Stimulated activated CD8-positive, alpha-beta memory T cell treated with anti-CD3 and anti-CD28 coated beads, Interleukin-4, amount 100 ng/mL, for 1 hour (primary cell): ENCODE measurements at places on chromosomes 7 and 10.
A peak's percentile ranks its signal among the peaks of the same experiment; 100 is the strongest.

DNA sequence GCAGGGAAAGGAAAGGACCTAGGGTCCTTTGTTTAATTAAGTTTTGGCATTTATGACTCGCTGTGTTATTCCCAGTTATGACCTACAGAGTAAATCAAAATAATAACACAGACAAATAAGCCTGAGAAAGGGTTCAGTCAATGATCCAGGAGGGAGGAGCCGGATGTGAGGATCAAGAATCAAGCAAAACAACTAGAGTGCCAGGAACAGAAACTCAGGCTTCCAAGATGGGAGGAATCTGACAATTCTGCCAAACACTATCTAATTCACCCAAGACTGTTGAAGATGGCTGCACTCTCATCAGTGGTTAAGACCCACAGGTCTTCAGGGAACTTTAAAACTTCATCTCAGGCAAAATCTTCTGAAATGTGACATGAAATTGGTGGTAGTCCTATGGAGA is 50.3 kb upstream of the PIP4K2A start:
- no peak for DNase-seq

DNA sequence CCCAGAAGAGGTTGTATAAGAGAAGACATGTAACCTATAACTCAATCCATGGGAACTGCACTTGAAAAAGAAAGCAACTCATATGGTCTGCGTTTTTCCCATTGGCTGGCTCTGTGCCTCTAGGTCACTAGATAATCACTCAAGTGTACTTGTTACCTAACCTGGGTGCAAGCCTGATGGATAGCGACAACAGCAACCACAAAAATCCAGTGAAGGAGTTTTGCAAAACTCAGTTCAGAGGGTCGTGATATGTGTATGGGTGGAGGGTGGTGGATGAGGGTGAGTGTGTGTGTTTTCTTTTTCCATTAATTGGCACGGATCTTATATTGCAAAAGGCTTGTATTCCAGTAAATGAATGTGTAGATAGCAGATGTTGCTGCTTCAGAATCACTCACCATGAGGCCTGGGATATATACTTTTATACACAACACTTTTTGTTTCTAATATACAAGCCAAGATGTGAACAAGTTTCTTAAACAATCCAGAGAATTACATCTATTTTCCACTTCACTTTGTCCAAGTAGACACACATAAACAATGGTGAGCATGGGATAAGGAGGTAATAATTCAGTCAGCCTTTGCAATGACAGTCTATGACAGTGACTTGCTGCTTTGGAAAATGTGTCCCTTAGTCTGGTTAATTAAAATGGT is 286.9 kb upstream of the DKK1 start:
- no peak for DNase-seq

DNA sequence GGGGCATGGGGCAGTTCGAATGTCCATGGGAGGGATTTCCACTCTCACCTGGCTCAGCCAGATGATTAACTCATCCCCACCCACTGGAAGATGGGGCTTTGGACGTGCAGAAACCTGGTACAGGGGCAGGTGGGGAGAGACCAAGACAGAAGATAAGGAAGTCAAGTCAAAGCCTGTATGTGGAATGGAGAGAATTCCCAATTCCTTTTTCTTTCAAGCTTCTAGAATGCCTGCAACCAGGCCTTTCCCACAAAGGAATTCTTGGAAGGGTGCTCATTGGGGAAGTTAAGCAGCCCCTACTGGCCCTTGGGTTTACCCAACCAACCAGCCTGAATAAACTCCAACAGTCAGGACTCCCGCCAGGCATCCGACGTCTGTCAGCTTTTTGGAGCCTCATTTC is 39.1 kb downstream of the CCM2 start:
- no peak for DNase-seq

GRCh38 chr7:10688544-10688943 is 285.1 kb upstream of the PHF14 start:
- DNase-seq: no peak

- DNase-seq: no peak
Measured at GRCh38 chr10:3452683-3453361, 280.2 kb upstream of the PITRM1 start.

- no peak for DNase-seq
Measured at GRCh38 chr10:80855348-80855971, 317.8 kb downstream of the SH2D4B start.

DNA sequence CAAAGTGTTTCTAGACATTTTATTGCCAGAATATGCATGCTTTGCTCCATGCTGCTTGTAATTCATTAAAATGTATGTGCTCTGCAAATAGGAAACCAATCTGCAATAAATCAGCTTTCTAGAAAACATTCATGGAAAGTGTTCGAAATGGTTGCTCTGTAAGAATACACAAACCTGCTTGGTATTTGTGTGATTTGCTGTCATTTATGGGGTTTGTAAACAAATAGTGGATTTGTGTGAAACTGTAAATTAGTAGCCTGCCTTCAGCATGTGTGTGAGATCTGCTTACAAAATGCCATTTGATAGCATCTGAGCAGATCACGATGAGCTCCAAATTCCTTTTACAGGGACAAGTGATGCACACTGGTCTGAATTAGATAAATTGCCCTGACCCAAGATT is 219.0 kb upstream of the CSTF2T start:
- no peak for DNase-seq

DNA sequence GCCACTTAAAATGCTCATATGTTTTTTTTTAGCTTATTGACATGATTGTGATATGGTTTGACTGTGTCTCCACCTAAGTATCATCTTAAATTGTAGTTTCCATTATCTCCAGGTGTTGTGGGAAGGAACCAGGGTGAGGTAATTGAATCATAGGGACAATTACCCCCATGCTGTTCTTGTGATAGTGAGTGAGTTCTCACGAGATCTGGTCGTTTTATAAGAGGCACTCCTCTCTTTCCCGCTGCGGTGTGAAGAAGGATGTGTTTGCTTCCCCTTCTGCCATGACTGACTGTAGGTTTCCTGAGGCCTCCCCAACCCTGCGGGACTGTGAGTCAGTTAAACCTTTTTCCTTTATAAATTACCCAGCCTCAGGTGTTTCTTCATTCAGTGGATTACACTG is 80.5 kb upstream of the ETV1 start:
- DNase-seq: no peak

DNA sequence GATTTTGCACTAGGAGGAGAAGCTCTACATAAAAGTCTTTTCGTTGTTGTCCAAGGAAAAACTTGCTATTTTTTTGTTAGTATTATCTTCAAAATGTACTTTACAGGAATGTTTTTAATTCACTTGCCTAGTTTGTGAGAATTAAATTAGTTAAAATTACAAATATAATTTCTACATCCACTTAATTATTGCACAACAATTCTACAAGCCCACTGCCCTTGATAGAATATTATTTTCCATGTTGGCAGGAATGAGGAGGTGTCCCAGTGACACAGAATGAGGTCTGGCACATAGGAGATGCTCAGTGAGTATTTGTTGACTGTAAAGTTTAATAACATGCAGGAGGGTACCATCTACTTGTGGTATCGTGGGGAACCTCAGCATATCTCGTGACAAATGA is 255.4 kb downstream of the SDHAF3 start:
- no peak for DNase-seq

DNA sequence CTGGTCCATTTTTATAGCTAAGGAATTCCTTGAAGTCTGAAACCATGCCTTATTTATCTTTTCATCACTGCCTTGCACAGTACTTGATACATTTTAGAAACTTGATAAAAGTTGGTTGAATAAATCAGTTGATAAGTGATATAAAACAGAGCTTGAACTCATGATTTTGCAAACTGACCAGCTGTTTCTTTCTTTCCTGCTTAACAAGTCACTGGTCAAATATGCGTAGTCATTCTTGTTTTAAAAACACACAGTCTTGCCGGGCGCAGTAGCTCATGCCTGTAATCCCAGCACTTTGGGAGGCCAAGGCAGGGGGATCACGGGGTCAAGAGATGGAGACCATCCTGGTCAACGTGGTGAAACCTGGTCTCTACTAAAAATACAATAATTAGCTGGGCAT is 6.3 kb downstream of the TPST1 start:
- DNase-seq: no peak

DNA sequence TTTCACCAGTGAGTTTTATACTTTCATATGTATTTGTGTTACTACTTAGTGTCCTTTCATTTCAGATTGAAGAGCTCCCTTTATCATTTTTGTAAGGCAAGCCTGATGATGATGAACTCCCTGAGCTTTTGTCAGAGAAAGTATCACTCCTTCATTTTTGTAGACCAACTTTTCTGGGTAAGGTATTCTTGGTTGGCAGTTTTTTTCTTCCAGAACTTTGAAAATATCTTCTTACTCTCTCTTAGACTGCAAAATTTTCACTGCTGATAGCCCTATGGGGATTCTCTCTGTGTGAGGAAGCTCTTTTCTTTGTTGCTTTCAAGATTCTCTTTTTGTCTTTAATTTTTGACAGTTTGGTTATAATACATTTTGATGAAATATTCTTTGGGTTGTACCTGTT is 35.7 kb downstream of the CCDC7 start:
- DNase-seq: no peak

DNA sequence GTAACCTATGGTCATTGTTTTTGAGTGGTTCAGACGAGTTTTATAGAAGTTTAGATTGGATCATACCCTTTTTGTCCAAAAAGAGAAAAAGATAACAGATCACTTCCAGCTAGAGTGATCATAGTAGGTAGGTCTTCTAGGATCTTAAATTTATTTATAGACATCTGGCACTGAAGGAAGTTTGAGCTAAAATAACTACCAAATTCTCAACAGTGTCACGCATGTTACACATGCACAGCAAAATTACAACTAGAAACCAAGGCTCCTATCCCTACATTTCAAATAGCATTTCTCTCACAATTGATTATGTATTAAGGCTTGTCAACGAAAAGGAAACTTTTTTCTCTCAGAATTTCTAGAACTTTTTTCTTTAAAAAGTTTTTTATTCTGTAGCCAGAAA is 2.3 kb downstream of the CALU start:
- DNase-seq: no peak

- DNase-seq: no peak
Measured at GRCh38 chr7:133863362-133864061, 263.6 kb upstream of the LRGUK start.

DNA sequence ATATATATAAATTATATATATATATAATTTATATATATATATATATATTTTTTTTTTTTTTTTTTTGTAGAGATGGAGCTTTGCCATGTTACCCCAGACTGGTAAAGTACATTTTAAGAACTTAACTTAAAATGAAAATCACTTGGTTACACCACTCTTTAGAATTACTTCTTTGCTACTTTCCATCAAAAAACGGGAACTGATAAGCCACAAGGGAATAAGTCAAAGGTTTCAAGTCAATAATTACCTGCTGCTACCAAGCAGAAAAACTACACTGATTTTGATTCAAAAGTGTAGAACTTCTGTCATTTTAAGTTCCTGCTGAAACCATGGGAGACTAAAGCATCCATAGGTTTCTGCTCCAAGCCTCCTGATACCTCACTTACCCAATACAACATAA is 12.2 kb downstream of the PPA1 start:
- no peak for DNase-seq

GRCh38 chr7:108280136-108280535 is 150.0 kb upstream of the LAMB4 start:
- no peak for DNase-seq

- DNase-seq: no peak
Measured at GRCh38 chr10:130440971-130441370, 304.8 kb downstream of the GLRX3 start.

- DNase-seq: peak; percentile 14
Measured at GRCh38 chr7:157502701-157503111, 165.9 kb downstream of the DNAJB6 start.

- DNase-seq: no peak
Measured at GRCh38 chr10:129400426-129400825, 66.6 kb upstream of the MGMT start.

- DNase-seq: no peak
Measured at GRCh38 chr7:127916735-127917134, 114.5 kb downstream of the LRRC4 start.

DNA sequence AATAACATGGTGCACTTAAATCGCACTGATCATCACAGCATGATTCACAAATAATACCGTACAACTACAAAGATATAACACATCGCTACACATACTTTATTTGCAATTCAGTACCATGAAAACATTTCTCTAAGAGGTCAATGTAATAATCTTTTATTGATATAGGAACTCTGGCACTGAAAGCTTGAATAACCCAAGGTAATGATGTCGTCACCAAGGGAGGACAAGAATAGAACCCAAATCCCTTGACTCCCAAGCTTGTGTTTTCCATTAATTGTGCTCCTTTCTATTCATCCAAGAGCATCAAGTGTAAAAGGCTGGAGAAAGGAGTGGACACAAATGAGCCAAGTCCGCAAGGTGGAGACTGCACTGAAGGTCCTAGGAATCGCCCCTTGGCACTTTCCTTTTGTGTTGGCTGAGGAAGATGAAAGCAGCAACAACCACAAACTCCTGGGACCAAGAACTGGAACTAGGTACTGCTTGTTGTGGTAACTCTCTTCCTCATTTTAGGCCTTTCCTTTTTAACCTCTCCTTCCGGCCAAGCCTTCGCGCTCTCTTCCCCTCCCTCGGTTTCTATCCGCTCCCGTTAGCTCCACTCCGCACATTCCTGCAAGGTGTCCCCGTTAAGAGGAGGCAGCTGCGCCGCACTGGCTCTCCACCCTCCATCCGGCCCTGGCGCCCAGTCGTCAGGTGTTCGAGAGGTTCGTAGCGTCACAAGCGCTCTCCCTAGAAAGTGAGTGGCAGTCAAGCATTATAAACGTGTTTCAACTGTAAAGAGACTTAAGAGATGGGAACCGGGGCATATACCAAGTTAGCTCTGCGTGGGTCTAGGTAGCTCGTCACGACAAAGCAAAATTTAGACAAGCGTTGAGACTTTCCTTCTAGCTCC is 1.0 kb upstream of the CBLL1 start:
- no peak for DNase-seq

- DNase-seq: no peak
Measured at GRCh38 chr10:7185367-7185690, 225.5 kb downstream of the SFMBT2 start.

DNA sequence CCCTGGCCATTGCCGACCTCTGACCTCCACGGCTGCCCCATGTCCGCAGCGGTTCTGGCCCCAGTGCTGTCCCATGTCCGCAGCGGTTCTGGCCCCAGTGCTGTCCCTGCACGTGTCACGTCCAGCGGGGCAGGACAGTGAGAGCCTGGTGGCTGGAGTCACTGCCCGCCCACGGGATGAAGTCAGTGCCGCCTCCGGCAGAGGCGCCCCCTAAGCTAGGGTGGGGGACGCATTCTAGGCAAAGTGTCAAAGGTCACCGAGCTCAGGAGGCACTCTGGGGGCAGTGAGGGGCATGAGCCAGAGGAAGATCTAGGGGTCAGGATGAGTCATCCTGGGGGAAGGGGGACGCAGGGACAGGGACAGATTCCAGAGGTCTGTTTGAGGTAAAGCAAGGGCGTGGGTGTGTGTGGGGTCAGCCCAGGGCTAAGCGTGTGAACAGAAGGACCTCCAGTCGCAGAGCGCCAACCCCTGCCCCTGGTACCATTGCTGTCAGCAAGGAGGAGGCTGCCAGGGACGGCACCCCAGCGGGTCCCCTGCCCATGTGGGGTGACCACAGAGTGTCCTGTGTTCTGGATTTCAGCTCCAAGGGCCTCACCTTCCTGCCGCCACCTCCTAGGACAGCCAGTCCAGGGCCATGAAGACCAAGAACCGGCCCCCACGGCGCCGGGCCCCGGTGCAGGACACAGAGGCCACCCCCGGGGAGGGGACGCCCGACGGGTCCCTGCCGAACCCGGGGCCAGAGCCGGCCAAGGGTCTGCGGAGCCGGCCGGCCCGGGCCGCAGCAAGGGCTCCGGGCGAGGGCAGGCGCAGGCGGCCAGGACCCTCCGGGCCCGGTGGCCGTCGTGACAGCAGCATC is 665 bp downstream of the BHLHA15 start:
- DNase-seq: no peak
